ENCODE measurements at places on chromosomes 7 and 10.

DNA sequence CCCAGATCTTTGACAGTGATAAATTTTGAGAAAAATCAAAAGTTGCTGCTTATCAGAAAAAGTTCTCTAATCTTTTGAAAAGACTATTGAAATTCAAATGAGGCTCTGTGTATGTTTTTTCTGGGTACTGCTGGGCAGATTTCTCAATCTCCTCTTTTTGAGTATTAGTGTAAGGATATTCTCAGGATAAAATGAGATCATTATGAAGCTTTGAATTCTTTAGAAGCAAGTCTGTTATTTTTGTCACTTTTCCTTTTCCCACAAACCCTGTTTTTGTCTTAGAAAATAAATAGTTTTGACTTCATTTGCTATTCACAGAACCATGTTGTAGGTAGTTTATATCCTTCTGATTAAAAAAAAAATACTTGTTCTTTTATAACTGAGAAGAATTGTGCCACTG is 7.9 kb downstream of the STAM start:
- no peak for DNase-seq

DNA sequence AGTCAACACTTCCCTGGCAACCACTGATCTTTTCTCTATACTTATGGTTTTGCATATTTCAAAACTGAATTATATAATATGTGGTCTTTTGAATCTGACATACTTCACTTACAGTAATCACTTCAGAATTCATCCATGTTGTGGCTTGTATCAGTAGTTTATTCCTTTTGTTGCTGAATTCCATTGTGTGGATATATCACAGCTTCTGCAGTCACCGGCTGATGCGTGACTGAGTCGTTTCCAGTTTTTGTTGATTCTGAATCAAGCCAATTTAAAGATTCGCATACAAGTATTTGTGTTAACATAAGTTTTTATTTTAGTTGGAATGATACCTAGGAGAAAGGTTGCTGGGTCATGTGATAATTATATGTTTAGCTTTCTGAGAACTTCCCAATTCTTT is 672.5 kb upstream of the ANKRD30A start:
- DNase-seq: no peak

DNA sequence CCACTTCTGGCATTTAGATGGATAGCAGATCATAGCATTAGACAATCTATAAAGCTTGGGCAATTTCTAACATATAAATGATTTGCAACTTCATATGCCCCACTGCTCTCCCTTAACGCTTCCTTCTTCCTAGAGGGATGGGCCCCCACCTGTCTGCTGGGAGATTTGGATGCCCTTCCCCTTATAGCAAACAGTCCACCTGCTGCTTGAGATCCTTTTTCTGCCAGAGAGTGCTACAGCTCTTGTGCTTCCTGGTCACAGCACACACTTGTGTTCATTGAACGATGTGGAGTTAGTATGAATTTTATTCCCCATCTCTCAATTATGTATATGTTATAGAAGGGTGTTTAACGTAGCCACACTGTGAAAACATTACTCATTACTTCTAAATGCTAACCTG is 10.4 kb upstream of the PCGF5 start:
- DNase-seq: no peak

DNA sequence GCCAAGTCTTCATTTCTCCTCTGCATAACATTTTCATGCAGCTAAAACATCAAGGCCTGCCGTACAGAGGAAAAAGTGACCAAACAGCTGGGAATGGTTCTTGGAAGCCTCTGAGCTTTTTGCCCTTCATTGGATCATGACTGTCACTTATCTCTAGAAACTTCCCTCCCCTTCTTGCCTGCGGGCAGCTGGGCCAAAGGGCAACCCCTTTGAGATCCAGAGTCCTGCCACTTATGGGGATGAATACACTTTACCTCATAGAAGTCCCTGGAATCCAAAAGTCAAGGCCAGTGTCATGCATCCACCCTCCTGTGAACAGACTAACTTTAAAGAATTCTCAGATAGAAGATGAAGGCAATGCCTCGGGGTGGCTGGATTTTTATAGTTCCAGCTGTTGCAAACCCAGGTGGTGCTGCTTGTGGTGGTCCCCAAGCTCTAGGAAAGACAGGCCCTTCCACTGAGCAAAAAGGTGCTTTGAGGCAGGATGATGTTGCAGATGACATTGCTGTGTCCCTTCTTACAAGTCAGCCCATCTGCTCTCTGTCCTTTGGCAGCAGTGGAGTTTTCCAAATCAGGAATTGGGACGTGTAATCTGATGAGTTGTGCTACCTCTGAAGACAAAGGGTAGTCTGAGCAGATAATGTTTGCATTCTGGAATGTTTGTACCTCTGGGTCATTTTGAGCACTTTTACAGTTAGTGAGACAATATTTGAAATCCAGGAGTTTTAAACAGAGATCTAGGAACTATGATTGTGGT is 64.2 kb downstream of the LRMDA start:
- no peak for DNase-seq

DNA sequence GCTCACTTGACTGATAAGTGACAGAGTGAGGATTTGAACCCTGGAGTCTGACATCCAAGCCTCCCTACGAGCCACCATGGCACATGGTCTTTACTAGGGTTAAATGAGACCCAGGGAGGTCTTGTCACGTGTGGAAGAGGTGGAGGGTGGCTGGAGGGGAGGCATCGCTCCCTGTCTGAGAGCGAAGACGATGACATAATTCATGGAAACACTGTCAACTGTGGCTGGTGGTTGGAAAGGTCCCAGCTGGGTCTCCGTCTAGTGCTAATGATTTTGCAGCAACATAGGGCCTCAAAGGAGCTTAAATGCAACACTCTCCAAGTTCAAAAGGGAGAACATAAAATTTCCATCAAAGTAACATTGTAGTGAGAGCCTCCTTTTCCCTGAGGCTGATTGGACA is 99.9 kb upstream of the BAIAP2L1 start:
- DNase-seq: no peak

DNA sequence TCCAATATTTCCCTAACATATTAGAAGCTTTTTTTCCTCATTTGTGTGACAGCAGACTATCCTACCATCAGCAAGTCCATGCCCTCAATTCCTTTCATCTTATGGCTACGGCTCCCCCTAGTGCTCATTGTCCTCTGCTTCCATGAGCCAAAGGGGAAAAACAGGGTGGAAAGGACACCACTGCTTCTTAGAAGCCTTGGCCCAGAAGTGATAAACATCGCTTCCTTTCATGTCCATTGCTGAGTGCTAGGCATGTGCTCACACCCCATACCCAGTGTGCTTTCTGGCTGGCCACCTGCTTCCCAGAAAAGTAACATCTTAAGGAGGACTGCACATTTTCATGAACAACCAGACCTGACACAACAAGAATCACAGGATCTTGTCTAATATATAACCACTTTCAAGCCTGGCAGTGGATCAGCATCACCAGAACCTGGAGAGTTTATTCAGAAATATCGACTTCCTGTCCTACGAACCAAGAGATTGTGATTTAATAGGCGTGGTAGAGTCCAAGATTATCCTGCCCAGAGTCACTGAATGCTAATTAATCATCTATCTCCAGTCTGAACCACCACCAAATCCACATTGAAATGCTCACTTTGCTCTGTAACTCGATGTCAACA is 650.5 kb upstream of the SORCS1 start:
- no peak for DNase-seq

DNA sequence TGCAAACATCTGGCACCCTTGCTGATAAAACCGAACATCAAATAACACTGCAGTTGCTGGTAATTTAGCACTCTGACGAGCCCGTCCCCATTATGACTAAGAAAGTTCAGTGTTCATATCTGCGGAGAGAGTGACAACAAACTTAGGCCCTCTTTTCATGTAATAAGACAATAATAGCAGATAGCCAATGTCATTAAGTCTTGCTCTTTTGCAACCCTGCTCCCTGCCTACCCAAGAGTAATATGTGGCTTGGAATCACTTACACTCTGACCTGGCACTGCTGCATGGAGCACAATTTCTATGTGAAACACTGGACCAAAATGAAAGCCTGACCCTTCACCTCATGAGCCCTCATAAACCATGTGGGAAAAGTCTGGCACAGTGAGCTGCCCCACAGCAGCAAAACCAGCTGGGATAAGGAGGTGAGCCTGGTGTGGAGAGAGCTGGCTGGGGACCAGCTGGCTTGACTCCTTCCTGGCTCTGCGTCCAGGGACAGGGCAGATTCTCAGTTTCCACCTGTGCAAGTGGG is 86.5 kb downstream of the HIPK2 start:
- no peak for DNase-seq

DNA sequence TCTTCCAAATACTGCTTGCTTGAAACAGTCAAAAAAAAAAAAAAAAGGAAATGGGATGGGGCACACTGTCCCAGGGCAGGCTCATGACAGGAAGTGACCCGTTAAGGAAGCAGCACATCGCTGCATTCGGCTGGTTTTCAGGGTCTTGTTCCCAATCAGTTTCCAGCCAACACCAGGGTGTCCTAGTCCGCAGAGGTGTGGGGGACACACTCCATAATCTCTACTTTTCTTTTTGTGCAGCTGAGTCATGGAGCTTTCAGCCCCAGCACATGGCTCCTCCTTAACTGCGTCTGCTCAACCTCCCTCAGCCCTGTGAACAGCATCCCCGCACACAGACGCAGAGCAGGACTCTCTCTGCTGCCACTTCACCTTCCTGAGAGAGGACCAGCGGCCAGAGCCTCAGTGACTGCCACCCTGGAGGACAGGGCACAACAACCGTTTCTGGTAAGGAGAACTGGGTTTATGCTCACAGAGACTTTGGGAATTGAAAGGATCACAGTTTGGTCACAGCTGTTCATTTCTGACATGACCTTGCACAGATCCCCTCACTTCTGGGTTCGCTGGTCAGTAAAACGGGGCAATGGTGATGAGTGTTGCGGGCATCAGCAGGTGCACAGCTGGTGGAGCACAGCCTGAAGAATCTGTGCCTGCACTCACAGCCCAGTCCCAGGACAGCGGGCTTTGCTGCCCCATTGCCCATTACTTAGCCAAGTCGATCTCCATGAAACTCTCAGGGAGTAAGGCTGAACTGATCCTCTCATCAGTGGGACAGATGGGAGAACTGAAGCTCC is at the start of gene GIMAP5:
GIMAP5 (plus strand) TSS at position 154 of the 791 bp plus-strand sequence. CDS start 3,467 bp downstream, outside the sequence.
- DNase-seq: no peak

GRCh38 chr10:58856508-58857240 is 319.8 kb upstream of the PHYHIPL start:
- no peak for DNase-seq

GRCh38 chr7:158497627-158498026 is 90.0 kb downstream of the PTPRN2 start:
- DNase-seq: no peak

GRCh38 chr7:140903741-140904480 is 20.8 kb downstream of the BRAF start:
- DNase-seq: no peak

- no peak for DNase-seq
These were observed 22.8 kb downstream of the HEPACAM2 start for GRCh38 chr7:93203496-93203895.

GRCh38 chr7:30320392-30320791 is 36.0 kb downstream of the ZNRF2 start:
- DNase-seq: no peak

- DNase-seq: no peak
These were observed 919 bp downstream of the INPP5F start for GRCh38 chr10:119726676-119727261.

- no peak for DNase-seq
These were observed 27.5 kb upstream of the WAC start for GRCh38 chr10:28505359-28505959.

GRCh38 chr10:92834986-92835385 is 13.3 kb upstream of the EXOC6 start:
- no peak for DNase-seq

- DNase-seq: peak; percentile 11
These were observed 381.6 kb downstream of the TYW1 start for GRCh38 chr7:67377939-67378862.

GRCh38 chr7:32158751-32159745 is 88.8 kb upstream of the PDE1C start:
- DNase-seq: no peak

- DNase-seq: no peak
These were observed 169.2 kb downstream of the CTTNBP2 start for GRCh38 chr7:117704063-117704462.

DNA sequence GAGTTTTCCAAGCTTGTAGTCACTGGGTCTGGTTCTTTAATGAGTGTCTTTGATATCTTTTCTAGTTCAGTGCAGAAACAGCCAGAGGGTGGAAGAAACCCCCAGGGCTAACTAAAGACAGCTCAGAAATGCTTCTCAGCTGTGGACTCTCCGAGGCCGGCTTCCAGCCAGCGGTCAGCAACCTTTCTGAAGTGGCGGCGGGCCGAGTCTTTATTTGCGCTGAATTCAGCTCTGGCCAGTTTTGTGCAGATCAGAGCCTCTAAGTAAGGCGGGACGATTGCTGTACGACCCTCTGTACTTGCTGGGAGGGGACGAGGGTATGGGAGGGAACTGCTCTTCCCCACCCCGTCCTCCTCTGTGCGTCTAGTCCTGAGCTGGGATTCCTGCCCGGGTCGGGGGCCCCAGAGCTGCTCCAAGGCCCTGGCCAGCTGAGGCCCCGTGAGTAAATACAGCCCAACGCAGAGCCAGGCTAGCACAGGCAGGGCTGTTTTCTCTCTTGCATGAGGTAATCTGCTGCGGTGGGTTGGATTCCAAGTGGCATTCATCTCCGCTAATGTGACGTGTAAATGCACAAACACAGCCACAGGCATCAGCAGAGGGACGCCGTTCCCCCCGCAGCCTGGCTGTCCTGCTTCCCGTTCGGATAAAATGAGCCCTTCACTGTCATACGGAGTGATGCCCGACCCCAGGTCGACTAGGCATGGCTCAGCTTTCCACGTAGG is 159.8 kb downstream of the PIP4K2A start:
- DNase-seq: no peak

DNA sequence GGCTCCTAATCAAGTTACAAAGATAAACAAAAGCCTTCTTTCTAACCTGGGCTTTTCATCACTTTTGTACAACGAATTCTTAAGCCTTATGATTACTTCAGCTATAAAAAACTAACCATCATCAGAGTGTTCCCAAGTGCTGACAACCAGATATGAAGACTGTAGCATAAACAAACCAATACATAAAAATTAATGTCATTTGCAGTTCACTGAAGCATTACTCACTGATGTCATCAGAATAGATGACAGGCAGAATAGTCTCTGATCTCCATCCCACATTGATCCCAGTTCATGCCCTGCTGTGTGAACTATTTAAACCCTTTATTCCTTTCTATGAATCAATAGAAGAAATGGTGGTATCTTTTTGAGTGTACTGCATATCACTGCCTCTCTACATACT is 84.4 kb downstream of the DNAJC1 start:
- no peak for DNase-seq

DNA sequence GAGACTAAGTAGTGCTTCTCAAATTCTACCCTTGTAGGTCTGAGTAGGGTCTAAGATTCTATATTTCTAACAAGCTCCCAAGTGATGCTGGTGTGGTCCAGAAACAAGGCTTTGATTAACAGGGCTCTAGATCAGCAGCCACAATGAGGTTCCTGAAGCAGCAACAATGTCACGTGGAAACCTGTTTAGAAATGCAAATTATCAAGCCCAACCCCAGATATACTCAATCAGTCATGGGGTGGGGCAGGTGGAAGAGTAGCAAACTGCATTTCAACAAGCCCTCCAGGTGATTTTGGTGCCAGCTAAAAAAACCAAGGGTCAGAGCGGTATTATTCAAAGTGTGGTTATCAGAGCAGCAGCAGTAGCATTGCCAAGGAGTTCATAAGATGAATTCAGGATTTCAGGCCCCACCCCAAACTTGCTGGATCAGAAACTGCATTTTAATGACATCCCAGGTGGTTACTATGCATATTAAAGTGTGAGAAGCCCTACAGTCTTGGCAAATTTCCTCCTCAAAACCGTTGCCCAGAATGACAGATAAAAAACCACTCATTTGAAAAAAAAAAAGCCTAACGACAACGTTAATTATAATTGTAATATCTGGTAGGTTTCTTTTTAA is 199.2 kb downstream of the AHR start:
- DNase-seq: no peak
